Camera-type eye (tissue), 1 donor: ENCODE measurements at places on chromosomes 3 and 15. TPM values are rescaled to one million over a fixed set of nuclear protein-coding genes. Genes with fewer than 3 reads are reported as not detected.

EDEM1 gene
- total RNA-seq, result 25.0 TPM

XCR1 gene
- total RNA-seq, result not detected

TMCC1 gene
- 43.2 TPM for total RNA-seq

ANKRD63 gene
- total RNA-seq, result not detected

RARB gene
- 86.3 TPM for total RNA-seq

TTC21A gene
- total RNA-seq, result 9.6 TPM

CD80 gene
- 0.77 TPM for total RNA-seq

PLCH1 gene
- total RNA-seq, result 35.0 TPM

TMEM158 gene
- 4.3 TPM for total RNA-seq

NAALADL2 gene
- total RNA-seq, result 43.9 TPM

AADACL2 gene
- total RNA-seq, result 1.3 TPM

MAP2K1 gene
- total RNA-seq, result 27.0 TPM

DNAH12 gene
- total RNA-seq, result 0.71 TPM

CFAP100 gene
- total RNA-seq, result not detected

PIGZ gene
- total RNA-seq, result 7.8 TPM

LRRC34 gene
- 17.3 TPM for total RNA-seq

AMIGO3 gene
- not detected for total RNA-seq

GOLGA8A gene
- total RNA-seq, result 75.0 TPM

GMNC gene
- 3.4 TPM for total RNA-seq

CXCR6 gene
- total RNA-seq, result not detected

DYNC1LI1 gene
- total RNA-seq, result 75.0 TPM

CAND2 gene
- total RNA-seq, result 17.7 TPM

PLA1A gene
- 1.3 TPM for total RNA-seq

SKOR1 gene
- total RNA-seq, result 0.33 TPM

NEK11 gene
- total RNA-seq, result 17.9 TPM

ADCY5 gene
- total RNA-seq, result 11.8 TPM

CIB1 gene
- total RNA-seq, result 8.6 TPM

CPNE4 gene
- total RNA-seq, result 18.1 TPM

CPA3 gene
- total RNA-seq, result 8.6 TPM

GOLGA6L7 gene
- total RNA-seq, result not detected

CADPS gene
- total RNA-seq, result 418 TPM

PTX3 gene
- total RNA-seq, result 4.4 TPM
